ENCODE measurements at places on chromosomes 6 and 20.

GRCh38 chr20:57408131-57408530 is 16.9 kb downstream of the RBM38 start:
- DNase-seq: no peak

GRCh38 chr20:46573788-46574584 is 23.5 kb upstream of the OCSTAMP start:
- no peak for DNase-seq

DNA sequence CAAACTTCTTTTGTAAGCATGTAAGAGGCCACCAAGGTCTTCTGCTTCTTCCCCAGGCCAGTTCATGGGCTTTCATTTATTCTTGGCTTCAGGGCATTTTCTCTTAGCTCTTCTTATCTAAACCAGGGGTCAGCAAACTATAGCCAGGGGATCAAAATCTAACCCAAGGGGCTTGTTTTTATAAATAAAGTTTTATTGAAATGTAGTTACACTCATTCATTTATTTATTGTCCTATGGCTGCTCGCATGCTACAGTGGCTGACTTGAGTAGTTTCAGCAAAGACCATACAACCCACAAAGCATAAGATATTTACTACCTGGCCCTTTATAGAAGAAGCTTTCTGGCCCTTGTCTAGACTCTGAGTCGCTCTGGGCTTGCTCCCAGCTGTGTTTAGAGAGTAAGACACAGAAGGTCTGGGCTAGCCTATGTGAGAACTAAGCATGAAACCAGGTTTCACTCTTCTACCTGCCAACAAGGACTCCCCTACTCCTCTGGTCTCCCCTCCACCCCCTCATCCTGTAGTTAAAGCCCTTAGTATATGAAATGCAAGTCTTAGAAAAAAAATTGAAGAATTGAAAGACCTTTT is 43.2 kb downstream of the KHDC1L start:
- DNase-seq: no peak

DNA sequence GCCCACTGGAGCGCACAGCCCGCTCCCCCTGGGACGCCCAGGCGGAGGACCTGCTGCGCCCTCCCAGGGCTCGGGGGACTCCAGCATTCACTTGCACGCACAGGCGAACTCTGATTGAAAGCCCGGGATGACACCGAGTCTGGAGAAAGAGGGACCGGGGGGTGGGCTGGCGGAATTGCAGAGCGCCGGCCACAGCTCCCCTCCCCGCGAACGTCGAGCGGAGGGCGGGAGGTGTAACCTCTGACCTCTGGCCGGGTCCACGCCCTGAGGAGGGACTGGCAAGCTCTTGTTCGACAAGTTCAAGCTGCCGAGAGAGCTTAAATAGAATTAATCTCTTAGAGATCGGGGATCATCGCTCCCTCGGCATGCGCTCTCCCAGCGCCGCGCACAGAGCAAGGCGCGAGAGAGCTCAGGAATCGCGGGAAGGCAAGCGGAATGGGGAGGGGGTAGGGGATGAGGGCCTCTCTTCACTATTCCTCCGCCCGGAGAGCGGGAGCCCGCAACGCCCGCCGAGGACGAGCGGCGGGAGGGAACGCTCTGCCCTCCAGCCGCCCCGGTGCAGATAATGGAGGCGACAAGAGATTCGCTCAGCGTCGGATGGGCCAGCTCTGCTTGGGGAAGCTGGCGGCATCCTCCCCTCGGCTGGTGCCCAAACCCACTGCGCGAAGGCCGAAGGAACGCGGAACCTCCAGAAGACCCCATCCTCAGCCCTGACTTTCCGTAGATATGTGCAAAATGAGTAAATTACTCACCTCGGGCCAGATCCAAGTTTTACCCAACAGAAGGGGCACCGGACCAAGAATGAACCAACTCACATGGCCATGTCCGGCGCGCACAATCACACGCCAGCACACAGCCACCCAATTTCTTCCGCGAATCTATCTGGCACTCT is 761 bp upstream of the NR2E1 start:
- no peak for DNase-seq

GRCh38 chr6:25175681-25176080 is 103.5 kb upstream of the CARMIL1 start:
- DNase-seq: no peak

DNA sequence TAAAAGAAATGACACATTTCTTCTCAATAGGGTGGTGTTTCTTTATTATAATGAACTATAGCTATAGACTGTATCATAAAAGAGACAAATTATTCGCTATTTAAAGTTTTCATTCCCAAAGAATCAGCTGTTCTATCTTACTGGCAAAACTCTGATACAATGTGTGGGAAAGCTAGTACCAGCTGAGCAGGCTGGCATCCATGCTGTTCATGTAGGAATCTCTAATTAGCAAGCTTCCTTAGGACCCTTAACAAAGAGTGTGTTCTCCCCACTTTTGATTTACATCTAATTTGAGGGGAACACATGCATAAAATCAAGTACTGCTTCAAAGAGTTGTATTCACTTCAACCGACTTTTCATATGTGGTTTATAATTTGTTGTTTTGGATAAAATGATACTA is 13.2 kb downstream of the STX16 start:
- DNase-seq: no peak

DNA sequence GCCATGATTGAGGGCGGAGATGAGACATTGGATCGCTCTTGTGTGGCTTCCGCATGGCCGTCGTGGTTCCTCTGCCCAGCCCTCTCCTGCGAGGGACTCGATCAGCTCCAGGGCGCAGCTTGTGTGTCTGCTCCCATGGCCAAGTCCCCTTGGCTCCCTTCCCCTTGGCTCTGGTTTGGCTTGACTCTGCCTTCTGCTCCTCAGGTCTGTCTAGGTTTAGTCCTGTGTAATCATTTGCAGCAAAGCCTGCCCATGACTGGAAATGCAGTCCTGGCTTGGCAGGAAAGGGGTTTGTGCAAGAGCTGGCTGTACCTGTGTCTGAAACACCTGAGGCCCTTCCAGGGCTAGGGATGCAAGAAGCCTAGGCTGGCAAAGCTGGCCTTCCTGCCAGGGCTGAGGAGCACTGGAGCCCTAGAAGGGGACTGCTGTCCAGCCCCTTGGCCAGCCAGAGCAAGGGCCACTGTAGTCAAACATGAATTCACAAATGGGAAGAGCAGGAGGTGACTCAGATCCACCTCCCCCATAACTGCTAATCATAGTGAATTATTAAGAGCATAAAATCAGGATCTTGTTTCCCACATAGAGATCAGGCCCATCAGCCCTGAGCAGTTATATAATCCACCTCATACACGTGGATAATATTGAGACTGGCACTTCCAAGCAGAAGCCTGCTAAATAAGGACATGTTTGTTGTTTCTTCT is 196.8 kb downstream of the FARS2 start:
- no peak for DNase-seq

DNA sequence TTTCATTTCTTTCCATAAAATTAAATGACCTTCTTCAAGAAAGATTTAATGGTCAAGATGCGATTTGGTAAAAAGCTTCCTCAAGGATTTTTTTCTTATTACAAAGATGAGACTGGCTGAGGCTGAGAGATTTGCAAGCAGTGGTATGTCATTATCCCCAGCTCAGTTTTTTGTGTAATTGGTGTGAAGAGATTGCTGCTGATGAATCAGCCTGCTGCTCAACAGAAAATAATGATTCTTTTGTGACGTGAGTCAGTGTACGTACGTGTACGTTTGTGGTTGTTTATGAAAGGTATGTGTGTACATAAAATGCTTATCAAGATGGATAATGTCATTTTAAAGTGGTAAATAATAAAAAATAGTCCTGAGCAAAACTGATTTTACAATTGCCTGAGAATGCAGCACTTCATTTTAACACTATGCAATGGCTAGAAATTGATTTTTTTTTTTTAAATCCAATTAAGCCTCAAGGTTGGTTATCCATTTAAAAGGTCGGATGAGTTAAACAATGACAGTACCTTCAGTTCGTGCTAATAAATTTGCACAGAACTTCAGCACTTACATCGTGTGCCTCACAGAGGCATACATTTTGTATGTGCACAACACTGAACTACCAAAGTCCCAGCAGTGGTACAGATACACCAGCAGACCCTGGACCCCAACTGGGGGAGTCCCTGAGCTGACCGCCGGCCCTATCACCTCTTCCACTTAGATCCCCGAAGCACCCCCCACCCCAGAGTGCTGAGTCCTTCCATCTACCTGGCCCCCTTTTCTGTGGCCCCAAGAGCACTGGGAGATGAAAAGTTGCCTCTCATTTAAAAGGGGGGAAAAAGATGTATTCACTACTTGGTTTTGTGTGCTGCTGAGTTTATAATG is 9.7 kb upstream of the NPEPL1 start:
- no peak for DNase-seq

DNA sequence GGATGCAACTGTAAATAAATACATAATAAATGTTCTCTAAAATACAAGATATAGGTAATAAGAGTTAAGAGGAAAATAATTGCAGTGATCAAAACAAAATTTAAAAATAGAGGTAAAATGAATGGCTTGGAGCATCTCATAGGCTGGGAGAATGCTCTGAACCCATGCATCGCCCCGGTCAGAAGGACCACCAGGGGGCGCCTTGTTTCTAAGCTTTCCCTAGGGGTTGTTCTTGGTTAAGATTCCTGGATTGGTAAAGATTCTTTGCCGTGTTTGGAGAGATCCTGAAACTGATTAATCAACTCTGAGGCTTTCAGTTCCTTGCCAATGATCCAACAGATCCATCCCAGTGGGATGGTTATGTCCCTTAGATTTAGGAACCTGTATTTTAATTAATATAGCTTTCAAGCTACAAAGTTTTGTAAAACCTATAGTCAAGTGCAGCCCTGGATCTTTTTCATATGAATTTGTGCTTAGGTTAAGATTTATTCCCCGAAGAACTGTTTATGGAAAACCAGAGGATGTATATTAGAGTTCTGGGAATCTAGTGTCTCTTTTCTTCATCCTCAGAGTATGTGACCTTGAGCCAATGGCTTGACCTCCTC is 45.3 kb upstream of the PRELID3B start:
- DNase-seq: peak; percentile 71

DNA sequence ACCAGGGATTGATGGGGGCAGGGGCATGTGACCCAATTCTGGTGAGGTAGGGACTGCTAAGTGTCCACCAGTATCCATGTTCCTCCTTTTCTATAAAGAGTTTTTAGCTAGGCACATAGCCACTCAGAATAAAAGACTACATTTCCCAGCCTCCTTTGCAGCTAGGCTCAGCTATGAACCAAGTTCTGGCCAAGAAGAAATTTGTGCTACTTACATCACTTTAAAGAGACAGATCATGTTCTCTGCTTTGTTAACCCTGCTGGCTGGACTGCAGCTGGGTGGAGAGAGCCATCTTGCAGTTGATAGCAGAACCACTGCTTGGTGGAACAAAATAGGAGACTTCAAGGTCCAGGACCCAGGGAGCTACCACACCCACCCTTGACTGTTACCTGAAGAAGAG is 5.3 kb upstream of the CCM2L start:
- peak; percentile 27 for DNase-seq

DNA sequence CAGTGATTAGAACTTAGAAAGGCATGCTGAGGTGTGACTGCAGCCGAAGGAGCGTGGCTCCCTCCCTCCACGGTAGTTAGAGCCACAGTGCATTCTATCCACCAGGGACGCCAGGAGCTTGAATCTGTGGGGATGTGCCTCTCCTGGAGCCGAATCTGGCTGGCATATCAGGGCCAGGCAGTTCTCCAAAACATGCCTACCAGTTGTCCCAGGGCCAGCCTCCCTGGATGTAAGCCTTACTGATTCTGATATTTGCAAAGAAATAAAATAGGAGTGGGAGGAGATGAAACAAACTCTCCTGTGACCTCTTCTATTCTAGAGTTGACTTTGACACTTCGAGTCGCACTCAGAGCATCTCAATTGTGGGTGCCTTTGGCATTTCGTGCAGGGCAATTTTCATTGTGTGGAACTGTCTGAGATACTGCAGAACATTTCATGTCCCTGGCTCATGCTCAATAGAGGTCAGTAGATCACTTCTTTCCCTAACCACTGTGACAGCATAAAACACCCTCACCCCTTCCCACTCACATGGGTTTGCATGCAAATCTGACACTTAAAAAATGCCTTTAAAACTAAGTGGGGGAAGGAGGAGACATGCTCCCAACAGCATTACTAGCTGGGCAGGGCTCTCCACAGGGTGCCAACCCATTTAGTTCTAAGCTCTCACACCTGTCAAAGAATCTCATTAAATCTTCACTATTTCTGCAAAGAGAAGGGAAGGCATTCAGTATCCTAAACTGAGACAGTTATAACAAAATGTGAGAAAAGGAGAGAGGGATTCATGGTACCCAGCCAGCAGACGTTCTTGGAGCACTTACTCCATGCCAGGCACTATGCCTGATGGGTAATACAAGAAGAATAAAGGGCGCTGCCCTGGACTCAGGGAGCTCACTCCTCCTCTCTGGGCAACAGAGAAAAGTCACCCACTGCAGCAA is 378.9 kb downstream of the PREX1 start:
- DNase-seq: no peak

DNA sequence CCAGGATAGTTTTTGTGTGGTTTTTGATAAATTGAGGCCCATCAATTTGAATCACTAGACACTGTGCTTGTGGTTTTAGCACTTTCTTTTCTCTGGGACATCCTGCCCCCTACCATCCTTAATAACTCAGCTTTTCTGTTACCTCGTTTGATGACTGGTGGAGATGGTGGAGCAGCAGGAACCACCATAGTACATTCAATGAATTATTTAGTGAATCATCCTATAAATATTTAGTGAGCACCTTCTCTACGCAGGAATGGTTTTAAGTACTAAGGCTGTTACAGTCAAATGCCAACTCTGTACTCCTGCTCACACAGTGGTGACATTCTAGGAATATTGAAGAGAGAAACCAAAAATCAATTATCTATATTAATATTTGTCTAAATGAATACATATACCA is 585.2 kb downstream of the HAO1 start:
- DNase-seq: no peak

DNA sequence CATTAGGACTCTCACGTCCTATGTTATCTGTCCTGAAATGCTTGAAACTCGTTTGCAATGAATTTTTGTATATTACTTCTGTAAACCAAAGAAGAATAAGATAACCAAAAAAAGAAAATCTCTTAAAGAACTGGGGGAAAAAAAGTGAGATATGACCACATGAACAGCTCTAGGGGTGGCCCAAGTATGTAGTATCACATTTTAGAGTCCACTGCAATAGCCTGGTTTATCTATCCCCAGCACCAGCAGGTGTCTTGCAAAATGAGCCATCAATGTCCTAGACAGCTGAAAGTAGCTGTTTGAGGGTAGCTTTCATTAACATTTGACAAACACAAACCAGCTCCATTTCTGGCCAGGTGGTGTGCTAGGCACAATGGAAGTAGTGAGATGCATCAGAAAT is 102.8 kb downstream of the PXDC1 start:
- DNase-seq: no peak

DNA sequence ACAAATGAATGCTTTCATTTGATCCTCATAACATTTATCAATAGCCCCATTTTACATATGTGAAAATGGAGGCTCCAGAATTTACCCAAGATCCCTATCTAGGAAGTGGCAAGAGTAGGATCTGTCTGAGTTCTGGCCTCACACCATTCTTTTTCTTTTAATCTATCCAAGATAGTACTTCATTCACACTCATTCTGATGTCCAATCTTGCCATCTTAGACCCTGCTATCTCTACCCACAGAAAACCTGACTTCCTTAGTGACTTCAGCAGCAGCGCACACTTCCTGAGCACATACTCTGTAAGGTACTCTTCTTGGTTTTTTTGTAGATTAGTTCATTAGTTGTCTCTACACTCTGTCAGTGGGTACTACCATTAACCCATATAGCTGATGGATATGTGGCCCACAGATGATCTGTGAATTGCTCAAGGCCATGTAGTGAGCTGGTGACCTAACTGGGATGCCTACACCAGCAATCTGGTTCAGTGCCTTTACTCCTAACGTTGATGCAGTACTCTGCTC is 36.3 kb downstream of the COX4I2 start:
- peak; percentile 10 for DNase-seq
